T-helper 17 cell (primary cell): ENCODE measurements at places on chromosomes 7 and 10.

DNA sequence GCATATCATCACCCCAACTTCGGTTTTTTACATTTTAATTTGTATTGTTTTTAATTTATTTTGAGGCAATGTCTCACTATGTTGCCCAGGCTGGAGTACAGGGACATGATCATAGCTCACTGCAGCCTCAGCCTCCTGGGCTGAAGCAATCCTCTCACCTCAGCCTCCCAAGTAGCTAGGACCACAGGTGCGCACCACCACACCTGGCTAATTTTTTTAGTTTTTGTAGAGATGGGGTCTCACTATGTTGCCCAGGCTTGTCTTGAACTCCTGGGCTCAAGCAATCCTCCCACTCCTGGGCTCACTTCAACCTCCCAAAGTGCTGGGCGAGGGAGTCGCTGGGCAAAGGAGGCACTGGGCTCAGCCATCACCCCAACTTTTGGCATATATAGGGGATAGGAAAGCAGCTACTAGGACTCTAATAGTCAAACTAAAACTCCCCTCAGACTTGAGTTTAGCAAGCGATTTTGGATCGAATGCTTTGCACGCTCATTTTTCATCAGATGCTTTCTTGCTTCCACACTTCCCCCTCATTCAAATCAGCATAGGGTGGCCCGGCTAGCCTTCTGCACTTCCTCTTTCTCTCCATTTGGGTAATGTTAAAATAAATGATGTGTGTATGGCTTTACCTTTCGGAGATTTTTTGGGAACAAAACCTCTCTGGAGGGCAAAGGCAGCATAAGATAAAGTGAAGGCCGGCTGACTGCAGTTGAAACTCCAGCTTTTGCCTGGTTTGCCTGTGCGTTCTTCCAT, 20.8 kb upstream of the NMT2 start:
- no peak for DNase-seq

DNA sequence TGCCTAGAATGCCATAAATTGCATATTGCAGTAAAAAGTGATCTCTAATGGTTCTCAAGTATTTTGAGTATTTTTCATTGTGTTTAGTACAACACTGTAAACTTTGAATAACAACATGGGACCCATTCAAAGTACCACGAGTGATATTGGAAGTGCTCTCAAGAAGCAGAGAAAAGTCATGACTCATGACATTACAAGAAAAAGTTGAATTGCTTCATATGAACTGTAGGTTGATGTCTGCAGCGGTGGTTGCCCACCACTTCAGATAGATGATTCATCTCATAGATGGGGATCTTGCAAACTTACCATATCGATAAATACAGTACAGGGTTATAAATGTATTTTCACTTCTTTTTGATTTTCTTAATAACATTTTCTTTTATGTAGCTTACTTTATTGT, 33.9 kb downstream of the ENTPD1 start:
- DNase-seq, result no peak

DNA sequence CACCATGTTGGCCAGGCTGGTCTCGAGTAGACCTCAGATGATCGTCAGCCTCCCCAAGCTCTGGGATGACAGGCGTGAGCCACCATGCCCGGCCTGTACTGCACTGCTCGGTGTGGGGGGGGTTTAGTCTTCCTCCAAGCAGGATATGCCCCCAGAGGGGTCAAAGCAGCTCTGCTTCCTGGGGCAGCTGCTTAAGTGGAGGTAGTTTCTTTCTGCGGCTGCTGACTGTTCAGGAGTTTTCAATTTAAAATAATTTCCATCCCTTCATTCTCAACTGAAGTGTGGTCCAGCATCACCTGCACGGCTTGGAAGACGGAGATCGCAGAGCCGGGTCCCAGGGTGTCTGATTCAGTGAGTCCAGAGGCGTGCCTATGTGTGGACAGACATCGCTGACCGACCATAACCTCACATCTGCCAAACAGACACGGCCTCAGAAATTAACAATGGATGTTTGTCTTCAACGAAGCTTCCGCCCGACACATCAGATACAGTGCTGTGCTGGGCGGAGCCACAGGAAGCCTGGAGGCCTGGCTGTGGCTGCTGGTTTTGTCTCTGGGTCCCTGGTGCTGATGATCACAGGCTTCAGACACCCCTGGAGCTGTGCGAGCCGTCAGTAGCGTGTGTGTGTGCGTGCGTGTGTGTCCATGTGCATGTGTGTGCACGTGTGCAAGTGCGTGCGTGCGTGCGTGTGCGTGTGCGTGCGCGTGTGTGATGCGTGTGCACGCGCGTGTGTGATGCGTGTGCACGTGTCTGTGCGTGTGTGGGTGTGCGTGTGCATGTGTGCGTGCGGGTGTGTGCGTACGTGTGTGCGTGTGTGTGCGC, 226.5 kb upstream of the PITRM1 start:
- no peak for DNase-seq

DNA sequence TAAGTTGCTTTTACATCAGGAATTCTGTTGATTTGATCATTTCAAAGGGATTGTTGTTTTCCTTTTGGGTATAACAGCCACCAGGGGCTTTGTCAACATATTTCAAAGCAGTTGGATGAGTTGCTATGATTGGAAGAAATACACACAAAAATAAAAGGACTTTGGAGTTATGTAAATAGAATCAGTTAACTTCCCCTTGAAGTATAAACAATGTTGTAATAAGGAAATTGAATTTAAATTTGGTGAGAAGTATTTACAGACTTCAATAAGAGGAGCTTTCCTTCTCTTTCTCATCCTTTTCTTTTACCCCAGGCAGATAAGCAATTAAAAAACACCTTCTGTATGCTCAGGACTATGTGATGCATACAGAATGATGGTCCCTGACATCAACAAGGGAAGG, 199.7 kb downstream of the LHFPL3 start:
- DNase-seq, result no peak

DNA sequence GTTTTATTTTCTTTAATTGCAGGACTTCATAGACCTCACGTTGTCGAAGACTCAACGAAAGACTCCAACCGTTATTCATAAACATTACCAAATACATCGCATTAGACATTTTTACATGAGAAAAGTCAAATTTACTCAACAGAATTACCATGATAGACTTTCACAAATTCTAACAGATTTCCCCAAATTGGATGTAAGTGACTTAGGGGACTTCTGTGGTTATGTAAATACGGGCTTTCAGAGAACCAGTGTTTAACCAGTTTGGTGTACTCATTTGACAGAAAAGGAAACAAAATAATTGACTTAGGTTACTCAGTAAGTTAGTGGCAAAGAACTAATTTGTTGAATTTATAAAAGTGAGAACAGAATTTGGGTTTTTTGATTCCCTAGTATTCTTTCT, 4.2 kb downstream of the GTPBP4 start:
- no peak for DNase-seq

DNA sequence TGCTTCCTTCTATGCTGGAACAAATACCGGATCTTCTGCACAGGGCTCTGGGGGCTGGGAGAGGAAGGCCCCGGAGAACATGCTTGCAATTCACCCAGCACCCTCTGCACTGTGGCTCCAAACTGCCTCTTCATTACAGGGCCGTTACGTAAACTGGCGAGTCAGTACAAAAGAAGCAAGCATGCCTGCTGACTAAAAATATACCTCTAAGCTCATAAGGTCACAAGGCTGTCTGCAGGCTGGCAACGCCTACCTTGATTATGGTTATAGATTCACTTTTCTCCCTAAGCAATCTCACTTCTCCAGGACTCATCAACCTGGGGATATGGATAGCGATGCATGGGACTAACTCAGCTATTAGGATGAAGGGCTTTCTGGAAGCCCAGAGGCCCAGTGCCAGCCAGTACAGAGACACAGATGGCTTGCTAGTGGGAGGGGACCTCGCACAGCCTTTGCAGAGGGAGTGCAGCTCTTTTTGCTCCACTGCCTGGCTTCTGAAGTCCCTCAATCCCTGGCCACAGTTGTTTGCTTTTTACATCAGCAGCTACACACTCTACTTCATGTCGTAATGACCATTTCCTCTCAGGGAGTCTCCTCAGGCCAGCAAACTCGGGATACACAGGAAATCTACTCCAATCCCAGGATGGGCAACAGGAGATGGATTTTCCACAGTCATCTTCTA, 96.1 kb downstream of the SH3PXD2A start:
- no peak for DNase-seq
